ENCODE measurements at places on chromosomes 16 and 17.

GRCh38 chr16:74304835-74305176 lies 8.2 kb downstream of the PSMD7 start:
- no peak for DNase-seq

DNA sequence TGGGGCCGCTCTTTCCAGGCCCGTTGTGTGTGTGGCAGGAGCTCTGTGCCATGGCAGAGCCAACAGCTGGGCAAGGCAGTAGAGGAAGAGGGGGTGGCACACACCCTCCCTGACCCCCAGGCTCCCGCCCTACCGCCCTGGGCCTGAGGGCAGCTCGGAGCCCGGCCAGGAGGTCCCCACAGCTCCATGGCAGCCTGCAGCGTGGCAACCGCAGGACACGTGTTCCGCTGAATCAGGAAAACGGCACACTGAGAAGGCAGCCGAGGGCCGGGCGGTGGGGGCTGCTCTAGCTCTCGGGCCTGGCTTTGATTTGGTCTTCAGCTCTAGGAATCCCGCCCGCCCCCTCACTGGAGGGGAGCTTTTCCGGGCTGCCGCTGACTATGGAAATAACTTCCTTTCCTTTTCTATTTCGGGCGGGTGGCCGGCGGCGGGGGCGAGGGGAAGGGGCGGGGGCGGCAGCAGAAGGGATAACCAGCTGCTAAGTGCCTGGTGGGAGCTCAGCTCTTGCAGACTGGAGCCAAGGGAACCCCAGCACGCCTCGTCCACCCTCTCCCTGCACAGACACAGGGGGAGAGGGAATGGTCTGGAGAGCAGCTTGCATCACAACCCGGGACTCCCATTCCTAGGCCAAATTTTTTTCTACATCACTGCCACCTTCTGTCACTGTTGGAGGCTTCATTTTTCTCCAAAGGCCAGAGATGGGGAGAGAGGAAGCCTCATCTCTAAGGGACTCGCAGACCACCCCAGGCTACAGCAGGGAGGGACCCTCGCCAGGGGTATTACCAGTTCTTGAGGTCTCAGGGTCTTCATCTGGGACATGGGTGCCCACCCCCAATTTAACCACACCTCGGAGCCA lies 24.8 kb upstream of the MRPS23 start:
- peak; percentile 54 for DNase-seq

DNA sequence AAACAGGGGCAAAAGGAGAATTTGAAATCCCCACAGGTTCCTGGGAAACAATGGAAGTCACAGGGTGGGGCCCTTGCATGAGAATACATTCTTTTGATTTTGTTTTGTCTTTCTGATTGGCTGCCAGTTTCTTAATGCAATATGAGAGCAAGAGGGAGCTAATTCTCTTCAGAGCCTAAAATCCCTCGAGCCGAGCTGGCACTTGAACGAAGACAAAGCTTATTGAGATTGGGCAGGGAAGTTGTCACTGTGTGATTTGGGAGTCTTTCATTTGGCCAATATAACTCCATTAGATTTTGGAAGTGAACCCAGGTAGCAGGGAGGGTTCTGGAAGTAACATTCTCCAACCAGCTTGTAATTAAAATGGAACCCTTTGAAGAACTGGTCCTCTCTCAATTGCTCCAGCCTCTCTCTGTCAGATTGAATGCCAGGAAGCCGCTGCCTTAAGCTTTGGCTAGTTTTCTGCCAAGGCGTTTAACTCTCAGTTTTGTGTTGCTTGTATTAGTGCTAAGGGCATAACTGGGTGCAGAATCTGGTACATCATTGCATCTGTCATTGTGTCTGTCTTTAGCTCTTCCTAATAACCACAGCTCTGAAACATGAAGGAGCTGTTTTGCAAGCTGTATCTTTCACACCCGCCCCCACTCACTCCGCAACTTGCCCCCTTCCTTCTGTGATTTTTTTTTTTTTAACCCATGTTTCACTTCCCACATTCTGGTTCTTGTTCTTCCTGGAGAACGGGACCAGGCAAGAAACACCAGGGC lies 272.0 kb downstream of the MAF start:
- no peak for DNase-seq

DNA sequence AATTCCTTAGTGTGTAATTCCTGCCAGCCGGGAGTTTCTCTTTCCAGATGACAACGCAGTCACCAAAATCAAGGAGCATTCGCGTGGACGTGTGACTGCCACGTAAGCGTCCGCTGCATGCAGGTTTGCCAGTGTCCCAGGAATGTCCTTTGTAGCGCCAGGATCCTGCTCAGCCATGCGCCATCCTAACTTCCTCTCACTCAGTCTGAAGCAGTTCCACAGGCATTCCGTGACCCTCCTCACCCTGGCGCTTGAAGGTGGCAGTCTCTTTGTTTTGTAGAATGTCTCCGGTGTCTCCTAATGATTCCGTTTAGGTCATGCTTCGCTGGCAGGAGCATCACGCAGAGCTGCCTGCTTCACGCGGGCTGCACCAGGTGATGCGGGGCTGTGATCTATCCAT lies 88.6 kb downstream of the RPTOR start:
- DNase-seq: no peak

- DNase-seq: no peak
Measured at GRCh38 chr17:20225162-20226115, 216.3 kb downstream of the SPECC1 start.

GRCh38 chr16:65122724-65123395 lies 997 bp upstream of the CDH11 start:
- no peak for DNase-seq

- peak; percentile 56 for DNase-seq
Measured at GRCh38 chr17:77385750-77386501, 245.2 kb downstream of the SEC14L1 start.

DNA sequence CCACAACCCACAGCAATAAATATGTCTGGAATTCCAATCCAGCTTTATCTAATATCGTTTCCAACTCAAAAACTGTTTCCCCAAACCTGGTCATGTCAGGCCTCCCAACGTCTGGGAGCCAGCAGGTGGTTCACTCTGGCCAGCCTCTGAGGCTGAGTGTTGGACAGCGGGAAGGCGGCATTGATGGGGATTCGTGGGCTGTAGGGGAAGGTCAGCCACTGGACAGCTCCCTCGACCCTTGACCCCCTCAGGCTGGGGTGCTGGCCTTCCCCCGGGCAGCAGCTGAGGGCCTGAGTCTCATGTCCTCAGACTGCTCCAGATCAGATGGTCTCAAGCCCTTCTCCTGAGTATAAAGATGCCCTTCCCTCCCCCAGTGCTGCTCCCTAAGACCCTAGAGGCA lies 50.2 kb downstream of the SDK2 start:
- no peak for DNase-seq

- DNase-seq: no peak
Measured at GRCh38 chr17:34313164-34313563, 6.1 kb upstream of the CCL8 start.

Measured in activated CD4-positive, alpha-beta memory T cell treated with anti-CD3 and anti-CD28 coated beads for 36 hours (primary cell).